ENCODE measurements at places on chromosomes 2 and 18.

DNA sequence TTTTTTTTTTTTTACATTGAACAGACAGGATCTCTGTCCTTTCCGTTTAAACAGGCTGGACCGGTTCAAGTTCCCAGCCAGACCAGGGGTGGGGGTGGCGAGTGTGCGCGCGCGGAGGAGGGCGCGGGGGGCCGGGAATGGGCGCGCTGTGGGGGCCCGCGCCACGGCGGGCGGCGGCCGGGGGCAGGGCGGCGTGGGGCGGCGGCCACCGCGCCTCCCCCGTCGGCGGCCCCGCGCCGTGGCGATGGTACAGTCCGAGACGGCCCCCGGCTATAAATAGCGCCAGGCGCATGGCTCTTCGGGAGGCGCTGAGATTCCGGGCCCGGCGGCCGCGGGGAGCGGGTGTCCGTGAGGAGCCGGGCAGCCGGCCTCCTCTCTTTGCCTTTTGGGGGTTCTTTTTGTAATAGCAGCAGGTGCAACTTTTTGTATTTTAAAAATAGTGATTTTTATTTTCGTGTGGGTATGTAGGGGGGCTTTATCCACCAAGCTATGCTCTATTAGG is 430 bp upstream of the CELF4 start:
- no peak for DNase-seq

GRCh38 chr18:5463390-5463789 is 80.4 kb downstream of the EPB41L3 start:
- no peak for DNase-seq

GRCh38 chr2:222569826-222570225 is 86.1 kb downstream of the FARSB start:
- no peak for DNase-seq

DNA sequence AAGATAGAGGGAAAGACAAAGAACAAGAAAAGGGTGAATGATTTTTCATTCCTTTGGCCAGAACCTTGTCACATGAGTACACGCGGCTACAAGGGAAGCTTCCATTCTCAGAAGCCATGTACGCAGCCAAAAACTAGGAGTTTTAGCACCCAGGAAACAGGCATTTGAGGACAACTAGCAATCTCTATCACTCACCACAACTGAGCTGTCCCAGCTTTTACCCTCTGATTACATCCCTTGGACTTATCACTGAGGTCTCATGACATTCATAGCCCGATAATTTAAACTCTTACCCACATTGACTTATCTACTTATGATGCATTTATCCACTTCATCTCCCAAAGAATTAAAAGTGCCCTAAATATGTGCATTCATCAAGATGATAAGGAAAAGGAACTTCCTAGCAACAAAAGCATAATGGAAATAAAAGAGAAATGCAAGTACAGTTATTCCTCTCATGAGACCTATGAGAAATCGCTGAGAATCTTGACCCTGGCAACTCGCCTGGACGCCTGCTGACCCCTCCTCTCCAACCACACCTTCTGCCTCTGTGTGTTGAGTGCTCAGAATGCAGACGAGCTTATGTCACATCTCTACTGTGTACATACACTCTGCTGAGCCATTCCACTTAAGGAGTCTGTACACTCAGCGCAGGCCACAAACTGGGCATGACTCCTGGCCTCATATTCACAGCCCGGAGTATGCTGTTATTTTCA is 28.7 kb upstream of the MFSD6 start:
- no peak for DNase-seq

- DNase-seq: no peak
Measured at GRCh38 chr2:80111185-80111584, 193.4 kb downstream of the LRRTM1 start.

DNA sequence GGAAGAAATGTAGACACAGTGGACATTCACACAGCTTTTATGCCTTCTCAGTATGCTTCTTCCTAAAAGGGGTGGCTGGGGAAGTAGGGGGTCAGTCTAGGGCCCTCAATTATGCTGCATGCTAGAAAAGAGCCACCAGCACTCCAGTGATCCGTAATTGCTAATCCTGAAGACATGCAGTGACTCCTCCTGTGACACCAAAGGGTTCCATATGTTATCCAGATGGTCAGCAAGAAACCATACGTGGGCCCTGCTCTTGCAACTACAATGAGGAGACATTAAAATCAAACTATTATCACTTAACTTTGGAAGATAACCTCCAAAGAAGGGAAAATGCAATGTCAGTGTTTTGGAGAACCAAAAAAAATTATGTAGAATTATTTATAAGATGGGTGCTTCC is 143.4 kb upstream of the LYPD1 start:
- no peak for DNase-seq

GRCh38 chr2:235055891-235056516 is 104.2 kb downstream of the SH3BP4 start:
- DNase-seq: no peak

GRCh38 chr18:21851327-21851961 is 110.9 kb downstream of the MIB1 start:
- no peak for DNase-seq

DNA sequence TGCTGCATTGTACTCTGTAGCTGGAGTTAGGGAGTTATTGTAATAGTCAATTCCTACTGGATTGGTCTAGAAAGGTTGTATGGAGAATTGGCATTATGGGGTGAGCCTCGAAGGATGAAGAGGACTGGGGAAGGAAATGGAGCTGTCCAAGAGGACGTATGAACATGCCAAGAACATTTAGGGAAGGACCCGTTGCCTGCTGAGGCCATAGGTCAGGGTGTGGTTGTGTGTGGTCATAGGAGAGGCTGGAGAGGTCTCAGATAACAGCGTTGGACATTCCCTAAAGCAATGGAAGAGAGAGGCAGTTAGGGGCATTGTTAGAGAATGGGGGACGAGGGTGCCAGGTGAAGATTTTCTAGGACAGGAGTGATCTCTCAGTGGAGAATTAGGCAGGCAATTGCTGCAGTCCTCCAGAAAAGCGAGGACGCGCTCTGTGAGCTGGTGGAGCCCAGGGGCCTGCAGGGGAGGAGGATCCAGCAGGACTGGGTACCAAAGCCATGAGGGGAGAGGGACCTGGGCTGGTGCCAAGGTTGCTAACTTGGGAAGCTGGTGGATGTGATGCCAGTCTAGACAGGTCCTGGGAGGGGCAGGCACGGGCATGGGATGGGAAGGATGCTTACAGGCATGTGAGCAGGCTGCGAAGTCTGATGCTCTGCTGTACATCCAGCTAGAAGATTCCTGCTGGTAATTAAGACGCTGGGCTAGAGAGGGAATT is 9.4 kb upstream of the PSD4 start:
- no peak for DNase-seq

DNA sequence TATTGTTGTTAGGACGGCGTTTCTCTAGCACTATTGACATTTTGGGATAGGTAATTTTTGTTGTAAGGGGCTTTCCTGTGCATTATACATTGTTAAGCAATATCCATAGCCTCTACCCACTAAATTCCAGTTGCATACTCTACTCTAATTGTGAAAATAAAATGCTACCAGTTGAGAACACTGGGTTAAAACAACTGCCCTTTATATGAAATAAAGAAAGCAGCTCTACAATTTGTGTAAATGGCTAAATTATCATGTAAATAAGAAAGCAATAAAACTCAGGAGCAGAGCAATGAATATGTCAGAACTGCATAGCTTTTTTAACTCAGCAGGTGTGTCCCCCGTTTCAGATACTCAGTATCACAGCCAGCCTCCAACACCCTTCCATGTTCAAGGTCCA is 812.7 kb upstream of the NRXN1 start:
- DNase-seq: no peak

GRCh38 chr2:120978359-120979050 is 242.8 kb downstream of the GLI2 start:
- DNase-seq: no peak

Measured in stimulated activated CD4-positive, alpha-beta T cell treated with anti-CD3 and anti-CD28 coated beads, Interleukin-1b, Interleukin-23, amount 100 ng/mL, for 1 hour (primary cell).